ENCODE measurements at places on chromosomes 6 and 20.

GRCh38 chr6:11228935-11229654, 3.4 kb downstream of the NEDD9 start:
- peak; percentile 47 for DNase-seq

DNA sequence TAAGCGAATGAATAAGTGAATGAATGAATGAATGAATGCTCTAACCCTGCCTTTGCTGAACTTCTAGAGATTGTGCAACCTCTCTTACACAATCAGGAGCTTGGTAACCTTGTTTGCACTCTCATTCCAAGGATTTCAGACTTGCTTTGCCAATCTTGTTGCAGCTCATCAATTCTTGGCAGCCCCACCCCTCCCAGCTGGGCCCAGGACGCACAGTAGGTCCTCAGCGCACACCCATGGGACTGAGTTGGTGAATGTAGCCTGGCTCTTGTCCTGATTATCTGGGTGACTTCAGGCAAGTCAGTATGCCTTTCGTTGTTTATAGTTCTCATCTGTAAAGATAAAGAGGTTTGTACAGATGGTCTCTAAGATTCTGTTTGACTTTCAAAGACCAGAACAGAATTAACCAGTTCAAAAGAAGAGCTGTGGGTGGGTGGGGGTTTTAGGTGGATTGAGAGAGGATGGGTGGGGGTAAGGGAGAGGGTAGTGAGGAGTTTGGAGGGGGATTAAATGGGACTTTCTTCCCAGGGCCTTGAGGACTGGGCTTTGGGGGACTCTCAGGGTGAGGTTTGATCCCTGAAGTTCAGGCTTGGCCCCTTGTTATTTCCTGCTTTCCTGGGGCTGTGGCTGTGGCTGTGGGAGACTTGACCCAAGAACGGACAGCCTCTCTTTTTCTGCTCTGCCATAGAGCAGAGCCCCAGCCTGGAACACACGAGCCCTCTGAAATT, 33.2 kb downstream of the VEGFA start:
- peak; percentile 31 for DNase-seq

- no peak for DNase-seq
These were observed 10.5 kb downstream of the NPEPL1 start for GRCh38 chr20:58702859-58703648.

- no peak for DNase-seq
These were observed 29.1 kb upstream of the ZC3H12D start for GRCh38 chr6:149513915-149514314.

GRCh38 chr6:119322034-119322433, 27.5 kb downstream of the MAN1A1 start:
- no peak for DNase-seq

- DNase-seq = no peak
These were observed 278.9 kb downstream of the SMOC2 start for GRCh38 chr6:168719901-168720300.

DNA sequence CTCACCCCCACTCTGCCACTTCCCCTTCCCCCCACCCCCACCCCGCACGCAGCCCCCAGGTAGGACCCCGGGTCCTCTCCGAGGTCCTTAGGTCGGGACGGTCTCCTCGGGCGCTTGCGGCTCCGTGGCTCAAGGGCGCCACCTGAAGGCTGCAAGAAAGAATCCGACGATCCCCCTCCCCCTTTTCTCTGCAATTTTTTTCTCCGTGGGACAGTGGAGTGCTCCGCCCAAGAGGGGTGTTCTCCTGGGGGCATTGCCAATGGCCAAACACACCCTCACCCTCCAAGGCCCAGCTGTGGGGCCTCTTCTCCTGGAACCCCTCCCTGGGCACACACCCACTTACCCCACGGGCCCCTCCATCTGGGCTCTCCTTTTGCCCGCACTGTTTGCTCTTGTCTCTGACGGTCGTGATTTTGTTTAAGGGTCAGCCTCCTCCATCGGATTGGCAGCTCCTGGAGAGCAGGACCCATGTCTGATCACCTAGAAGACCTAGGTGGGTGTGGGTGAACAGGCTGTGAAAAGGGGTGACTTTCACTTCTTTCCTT, 1.1 kb upstream of the TMEM74B start:
- DNase-seq = peak; percentile 43

- DNase-seq = no peak
These were observed 257.9 kb downstream of the ALDH8A1 start for GRCh38 chr6:134692008-134692407.

DNA sequence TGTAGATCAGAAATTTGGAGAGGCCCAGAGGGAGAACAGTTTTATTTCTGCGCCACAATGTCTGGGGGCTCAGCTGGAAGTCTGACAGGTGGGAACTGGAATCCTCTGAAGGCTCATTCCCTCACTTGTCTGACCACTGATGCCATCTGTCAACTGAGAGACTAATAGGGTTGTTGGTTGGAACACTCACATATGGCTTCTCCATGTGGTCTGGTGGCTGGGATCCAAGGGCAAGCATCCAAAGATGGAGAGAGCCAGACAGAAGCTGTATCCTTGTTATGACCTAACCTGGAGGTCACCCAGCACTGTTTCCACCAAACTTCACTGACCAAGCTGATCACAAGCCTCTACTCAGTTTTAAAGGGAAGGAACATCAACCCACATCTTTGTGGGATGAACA, 117.9 kb upstream of the AKAP12 start:
- DNase-seq = no peak
